ENCODE measurements at places on chromosomes 11 and 22. TPM values are rescaled to one million over a fixed set of nuclear protein-coding genes. Genes with fewer than 3 reads are reported as not detected.

BEST1 gene
- total RNA-seq: 0.09 TPM

SCGB1D2 gene
- not detected for total RNA-seq

DNA sequence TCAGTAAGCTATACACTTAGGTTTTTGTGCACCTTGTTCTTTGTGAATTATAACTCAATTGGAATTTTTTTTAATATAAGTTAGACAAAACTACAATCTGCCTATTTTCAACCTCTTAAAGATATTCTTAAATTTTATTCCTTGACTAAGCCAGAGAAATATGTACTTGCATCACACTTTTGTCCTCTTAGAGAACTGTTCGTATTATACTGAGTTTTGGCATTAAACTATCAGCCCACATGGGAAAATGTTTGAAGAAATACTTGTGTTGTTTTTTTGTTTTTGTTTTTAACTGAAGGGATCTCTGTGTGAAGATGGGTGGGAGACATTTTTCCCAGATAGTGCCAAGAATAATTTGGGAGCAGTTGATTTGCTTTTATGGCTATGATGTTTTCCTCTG lies 25.3 kb downstream of the CEP295 start:
- no peak for DNase-seq

GRCh38 chr22:19715188-19715930 lies 1.1 kb downstream of the SEPTIN5 start:
- DNase-seq: no peak

- no peak for DNase-seq
These were observed 5.2 kb upstream of the OR52A1 start for GRCh38 chr11:5159806-5160205.

DNA sequence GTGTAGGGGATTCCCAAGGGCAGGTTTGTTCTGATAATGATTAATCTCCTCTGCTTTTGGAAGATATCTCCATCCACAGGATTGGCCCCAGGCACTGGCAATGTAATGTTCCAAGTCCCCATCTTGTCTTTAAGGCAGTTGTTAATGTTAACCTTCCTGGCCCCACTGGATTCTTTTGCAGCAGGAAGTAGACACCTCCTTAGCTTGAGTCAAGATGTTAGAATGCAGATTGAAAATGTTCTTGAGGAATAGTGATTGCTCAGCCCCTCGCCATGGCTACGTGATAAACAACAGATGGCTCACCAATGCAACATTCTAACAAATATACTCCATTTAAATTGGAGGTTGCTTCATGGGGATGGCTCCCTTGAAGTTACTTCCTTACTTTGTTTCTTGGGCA lies 7.3 kb downstream of the HEPHL1 start:
- no peak for DNase-seq
